Endodermal cell (in vitro differentiated cells): ENCODE measurements at places on chromosomes 3 and 15. TPM values are rescaled to one million over a fixed set of nuclear protein-coding genes. Genes with fewer than 3 reads are reported as not detected.
A peak's percentile ranks its signal among the peaks of the same experiment; 100 is the strongest.

GRCh38 chr3:4417449-4417848 is 49.6 kb downstream of the SUMF1 start:
- DNase-seq = no peak
- peaks cover 4% of the 10 kb centered on the region for H3K36me3 ChIP-seq
- no peaks in the 10 kb centered on the region for H3K27me3 ChIP-seq
- H3K4me3 ChIP-seq = no peak overlapping the region
- H3K4me1 ChIP-seq = no peaks in the 10 kb centered on the region
- no peak overlapping the region for H3K27ac ChIP-seq

GRCh38 chr3:72163809-72164634 is 379.1 kb upstream of the PROK2 start:
- no peaks in the 10 kb centered on the region for H3K36me3 ChIP-seq
- no peak overlapping the region for H3K27ac ChIP-seq
- H3K27me3 ChIP-seq = no peaks in the 10 kb centered on the region
- DNase-seq = no peak

GRCh38 chr3:52144796-52145735 is 9.2 kb downstream of the POC1A start:
- DNase-seq = no peak
- H3K36me3 ChIP-seq = peaks cover 27% of the 10 kb centered on the region
- H3K27me3 ChIP-seq = no peaks in the 10 kb centered on the region
- no peak overlapping the region for H3K27ac ChIP-seq

DNA sequence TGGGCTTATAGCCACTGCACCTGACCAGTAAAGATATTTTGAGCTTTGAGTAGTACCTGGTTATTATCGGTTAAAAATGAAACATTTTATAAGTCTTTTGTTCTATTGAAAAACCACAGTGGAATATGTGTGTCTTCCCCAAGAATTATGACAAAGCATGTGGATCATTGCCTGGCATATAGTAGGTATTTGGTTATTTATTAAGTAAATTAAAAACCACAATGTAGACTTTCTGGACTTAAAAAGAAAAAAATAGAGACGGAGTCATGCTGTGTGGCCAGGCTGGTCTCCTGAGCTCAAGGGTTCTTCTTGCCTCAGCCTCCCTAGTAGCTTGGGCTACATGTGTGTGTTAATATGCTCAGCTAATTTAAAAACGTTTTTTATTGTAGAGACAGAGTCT is 43.5 kb downstream of the UBE2E2 start:
- no peak overlapping the region for H3K4me3 ChIP-seq
- no peak for DNase-seq
- H3K36me3 ChIP-seq = no peaks in the 10 kb centered on the region
- H3K27ac ChIP-seq = no peak overlapping the region
- no peaks in the 10 kb centered on the region for H3K4me1 ChIP-seq

DNA sequence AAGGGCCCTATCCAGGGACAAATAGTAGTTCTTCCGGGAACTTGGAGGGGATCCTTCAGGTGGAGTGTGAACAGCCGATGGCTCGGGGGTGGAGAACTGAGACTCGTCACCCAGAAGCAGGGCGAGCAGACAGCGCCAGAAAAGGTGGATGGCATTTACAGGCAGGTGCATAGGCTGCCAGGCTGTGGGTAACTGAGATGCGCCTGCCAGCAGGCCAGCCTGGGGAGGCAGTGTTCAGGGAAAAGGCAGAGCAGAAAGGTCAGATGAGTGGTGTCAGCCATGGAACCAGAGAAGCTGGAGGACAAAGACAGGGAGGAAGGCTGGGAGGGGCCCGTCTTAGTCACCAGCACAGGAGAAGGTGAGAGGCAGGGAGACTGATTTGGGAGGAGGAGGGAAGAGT is 53.0 kb upstream of the SEC22A start:
- H3K36me3 ChIP-seq = peaks cover 83% of the 10 kb centered on the region
- peak; percentile 43 for DNase-seq
- no peaks in the 10 kb centered on the region for H3K27me3 ChIP-seq

DNA sequence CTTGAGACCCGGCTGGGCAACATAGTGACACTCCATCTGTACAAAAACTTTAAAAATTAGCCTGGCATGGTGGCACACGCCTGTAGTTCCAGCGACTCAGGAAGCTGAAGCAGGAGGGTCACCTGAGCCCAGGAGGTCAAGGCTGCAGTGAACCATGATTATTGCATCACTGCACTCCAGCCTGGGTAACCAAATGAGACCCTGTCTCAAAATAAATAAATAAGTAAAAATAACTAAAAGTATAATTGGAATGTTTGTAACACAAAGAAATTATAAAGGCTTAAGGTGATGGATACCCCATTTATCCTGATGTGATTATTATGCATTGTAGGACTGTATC is 38.6 kb downstream of the MYO1E start:
- no peak overlapping the region for H3K27ac ChIP-seq
- H3K27me3 ChIP-seq = no peaks in the 10 kb centered on the region
- DNase-seq = no peak
- no peaks in the 10 kb centered on the region for H3K36me3 ChIP-seq

DNA sequence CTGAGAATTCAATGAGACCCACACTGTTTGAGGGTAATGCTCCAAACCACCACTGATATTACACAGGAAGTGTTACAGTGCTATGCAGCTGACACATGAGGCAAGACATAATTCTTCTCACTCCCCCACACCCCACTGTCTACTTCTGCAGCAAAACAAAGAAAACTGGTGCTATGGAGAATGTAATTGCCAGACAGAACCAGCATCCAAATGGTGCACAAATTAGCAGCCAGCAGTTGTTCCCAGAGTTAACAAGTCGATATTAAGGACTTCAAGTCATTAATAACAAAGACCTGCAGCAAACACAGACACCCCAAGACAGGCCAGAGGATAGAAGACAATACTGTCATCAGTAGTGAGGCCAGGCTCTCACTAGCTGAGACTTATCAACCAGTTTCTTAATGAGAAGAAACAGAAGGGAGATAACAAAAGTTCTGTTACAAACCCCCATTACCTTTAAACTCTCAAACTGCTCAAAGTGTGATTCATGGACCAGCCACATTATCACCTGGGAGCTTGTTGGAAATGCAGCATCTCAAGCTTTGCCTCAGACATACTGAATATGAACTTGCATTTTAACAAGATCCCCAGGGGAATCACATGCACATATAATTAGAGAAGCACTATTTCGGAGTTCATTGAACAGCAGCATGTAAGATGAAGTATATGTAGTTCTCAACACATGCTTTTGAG is 58.7 kb upstream of the FNDC3B start:
- H3K36me3 ChIP-seq = no peaks in the 10 kb centered on the region
- DNase-seq = no peak
- no peak overlapping the region for H3K4me3 ChIP-seq
- H3K27ac ChIP-seq = no peak overlapping the region
- H3K4me1 ChIP-seq = peaks cover 6% of the 10 kb centered on the region

- H3K27ac ChIP-seq = no peak overlapping the region
- H3K27me3 ChIP-seq = no peaks in the 10 kb centered on the region
- H3K36me3 ChIP-seq = no peaks in the 10 kb centered on the region
- H3K4me1 ChIP-seq = no peaks in the 10 kb centered on the region
- no peak overlapping the region for H3K4me3 ChIP-seq
- no peak for DNase-seq
Measured at GRCh38 chr3:105140899-105141367, 225.8 kb upstream of the ALCAM start.

DNA sequence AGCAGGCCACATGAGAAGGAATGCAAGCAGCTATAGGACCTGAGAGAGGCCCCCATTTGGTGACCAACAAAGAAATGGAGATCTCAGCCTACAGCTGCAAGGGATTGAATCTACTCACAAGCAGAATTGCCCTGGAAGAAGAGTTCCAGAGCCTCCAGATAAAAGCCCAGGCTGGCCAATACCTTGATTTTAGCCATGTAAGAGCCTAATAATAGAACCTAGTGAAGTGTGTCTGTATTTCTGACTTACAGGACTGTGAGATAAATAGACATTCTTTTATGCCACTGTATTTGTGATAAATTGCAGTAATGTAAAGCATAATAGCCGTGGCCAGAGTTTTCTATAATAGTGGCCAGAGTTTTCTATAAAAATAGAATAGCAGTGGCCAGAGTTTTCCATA is 254.6 kb downstream of the PYDC2 start:
- H3K4me1 ChIP-seq = no peaks in the 10 kb centered on the region
- H3K4me3 ChIP-seq = no peak overlapping the region
- no peaks in the 10 kb centered on the region for H3K27me3 ChIP-seq
- H3K27ac ChIP-seq = no peak overlapping the region

GRCh38 chr15:94070356-94071295 is 160.7 kb upstream of the MCTP2 start:
- no peaks in the 10 kb centered on the region for H3K36me3 ChIP-seq
- no peaks in the 10 kb centered on the region for H3K4me1 ChIP-seq
- H3K4me3 ChIP-seq = no peak overlapping the region
- peak overlapping the region; percentile 53 for H3K27ac ChIP-seq

DNA sequence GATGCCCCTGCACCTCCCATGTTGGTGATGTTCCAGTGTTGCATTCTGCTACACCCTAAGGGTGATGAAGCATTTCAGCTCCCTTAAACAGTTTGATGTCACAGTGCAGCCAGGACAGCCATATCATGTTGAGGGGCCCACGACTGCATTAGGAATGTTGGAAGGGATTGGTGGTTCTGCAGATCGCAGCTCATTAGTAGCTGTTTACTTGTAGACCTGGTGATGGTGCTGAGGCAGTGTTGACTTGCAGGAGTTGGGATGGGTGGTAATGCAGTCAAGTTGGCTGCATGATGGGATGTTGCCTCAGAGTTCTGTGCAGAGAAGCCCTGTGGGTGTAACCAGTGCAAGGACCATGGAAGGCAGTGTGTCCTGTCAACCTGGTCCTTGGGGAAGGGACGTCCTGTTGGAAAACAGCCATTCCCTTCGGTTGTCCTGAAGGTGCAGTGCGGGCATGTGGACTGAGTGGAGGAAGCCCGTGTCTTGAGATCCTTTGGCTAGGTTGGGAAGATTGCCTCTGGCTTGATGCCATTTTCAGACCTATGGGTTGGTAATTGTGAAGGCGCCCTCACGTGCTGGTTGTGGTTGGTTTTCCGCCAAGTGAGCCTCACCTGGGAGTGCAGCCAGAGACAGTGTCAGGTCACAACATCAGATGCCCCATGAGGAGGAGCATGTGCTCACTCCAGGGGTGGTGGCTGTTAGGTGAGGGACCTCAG is 100.7 kb downstream of the SNRPN start:
- DNase-seq = peak; percentile 32
- H3K27me3 ChIP-seq = no peaks in the 10 kb centered on the region
- no peak overlapping the region for H3K27ac ChIP-seq
- H3K4me3 ChIP-seq = peak overlapping the region; percentile 72
- peaks cover 100% of the 10 kb centered on the region for H3K36me3 ChIP-seq

- no peaks in the 10 kb centered on the region for H3K36me3 ChIP-seq
- no peaks in the 10 kb centered on the region for H3K4me1 ChIP-seq
- H3K27me3 ChIP-seq = no peaks in the 10 kb centered on the region
- peak; percentile 73 for DNase-seq
- H3K27ac ChIP-seq = no peak overlapping the region
Measured at GRCh38 chr15:82621970-82622369, 25.2 kb downstream of the CPEB1 start.

Gene C3orf52
- total RNA-seq = 6.1 to 7.1 TPM (median 6.7 TPM) in 3 replicates

Gene MST1
- total RNA-seq = 25.7 and 30.8 TPM in 2 replicates

Gene SERPINI1
- 21.2 to 29.9 TPM (median 28.9 TPM) in 3 replicates for total RNA-seq

Gene EFHB
- 1.3 TPM in 2 replicates for total RNA-seq

Gene RHOV
- 1.8 and 2.5 TPM in 2 replicates for total RNA-seq

Gene POTEB3
- not detected in 2 replicates for total RNA-seq
